Stimulated activated CD4-positive, alpha-beta T cell treated with anti-CD3 and anti-CD28 coated beads, TNF-alpha, amount 100 ng/mL, for 24 hours (primary cell): ENCODE measurements at places on chromosomes 16 and 17.

GRCh38 chr17:67477687-67478086 is 100.6 kb downstream of the PITPNC1 start:
- DNase-seq: peak; percentile 24

DNA sequence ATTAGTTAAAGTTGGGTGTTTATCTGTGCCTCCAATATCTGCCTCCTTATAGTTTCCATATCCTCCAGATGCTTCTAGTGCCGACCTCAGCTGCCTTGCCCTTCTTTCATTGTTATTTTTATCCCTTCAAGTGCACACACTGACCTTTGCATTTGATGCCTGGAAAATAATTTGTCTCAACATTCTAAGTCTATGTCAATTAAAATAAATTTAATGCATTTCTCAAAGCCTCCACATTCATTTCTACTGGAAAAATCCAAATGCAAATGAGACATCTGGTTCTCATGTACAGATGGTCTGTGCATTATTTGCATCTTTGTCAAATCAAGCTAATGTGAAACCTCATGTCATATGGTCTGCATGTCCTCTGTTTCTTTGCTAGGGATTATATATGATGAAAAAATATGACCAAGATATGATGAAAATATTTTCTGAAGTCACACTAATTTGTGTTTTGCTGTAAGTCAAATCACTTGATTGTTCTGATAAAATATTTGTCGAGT is 61.4 kb downstream of the TMEM100 start:
- no peak for DNase-seq

- no peak for DNase-seq
Measured at GRCh38 chr17:82830249-82830661, 9.6 kb downstream of the ZNF750 start.

DNA sequence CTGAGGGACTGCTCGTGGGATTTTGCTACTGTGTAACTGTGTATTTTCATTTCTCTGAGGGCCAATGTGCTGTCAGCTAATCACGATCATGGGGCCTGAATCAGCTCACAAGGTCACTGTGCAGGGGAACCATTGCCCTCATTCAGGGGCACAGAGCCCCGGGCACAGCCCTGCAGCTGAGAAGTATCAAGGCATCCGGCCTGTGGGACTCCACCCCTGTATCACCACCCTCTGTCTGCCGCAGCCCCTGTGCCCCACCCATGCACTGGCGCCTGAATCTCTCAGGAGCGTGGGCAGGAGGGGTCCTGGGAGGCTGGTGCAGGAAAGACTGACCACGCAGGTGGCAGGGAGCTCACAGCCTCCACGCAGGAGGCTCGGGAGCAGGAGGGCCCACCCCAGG is 43.4 kb upstream of the RASD1 start:
- DNase-seq: no peak

DNA sequence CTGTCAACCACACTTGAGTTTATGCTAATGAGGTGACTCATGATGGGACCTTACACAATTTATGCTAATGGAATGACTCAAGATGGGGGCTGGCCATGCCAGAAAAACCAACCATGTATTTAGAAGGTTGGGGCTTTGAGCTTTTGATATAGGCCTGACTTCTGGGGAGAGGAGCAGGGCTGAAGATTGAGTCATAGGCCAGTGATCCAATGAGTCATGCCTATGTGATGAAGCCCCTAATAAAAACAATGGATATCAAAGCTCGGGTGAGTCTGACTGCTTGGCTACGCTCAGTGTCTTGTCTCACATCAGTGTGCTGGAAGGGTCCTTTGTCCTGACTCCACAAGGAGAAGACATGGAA is 7.3 kb downstream of the MFSD6L start:
- no peak for DNase-seq
